ENCODE measurements at places on chromosomes 6 and 20.

DNA sequence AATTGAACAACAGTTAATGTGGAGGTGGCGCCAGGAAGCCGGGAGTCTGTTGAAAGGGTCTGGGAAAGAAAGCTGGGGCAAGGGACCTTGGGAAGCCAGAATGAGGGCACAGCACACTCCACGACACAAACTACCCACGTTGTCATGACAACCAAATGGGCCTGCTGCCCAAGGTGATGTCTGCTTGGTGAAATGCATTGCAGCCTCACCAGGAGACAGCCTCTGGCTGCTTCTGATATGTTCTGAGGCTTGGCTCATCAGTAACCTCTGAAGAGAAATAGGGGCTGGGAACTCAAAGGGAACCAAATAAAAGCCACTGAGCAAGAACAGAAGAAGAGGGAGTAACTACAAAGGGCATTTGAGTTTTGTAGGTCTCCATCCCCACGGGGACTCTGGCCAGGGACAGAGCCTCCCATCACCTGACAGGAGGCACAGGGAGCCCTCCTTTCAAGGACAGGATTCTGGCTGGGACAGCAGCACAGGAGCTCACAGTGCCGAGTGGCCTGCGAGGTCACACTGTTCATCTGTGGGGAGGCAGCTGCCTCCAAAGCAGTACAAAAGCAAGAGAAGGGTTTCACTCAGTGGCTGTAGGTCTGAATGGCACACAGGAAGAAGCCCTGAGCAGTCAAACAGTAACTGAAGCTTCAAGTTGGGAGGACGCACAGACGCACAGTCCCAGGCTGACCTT lies 44.6 kb upstream of the KCNK16 start:
- no peak for DNase-seq

- no peak for DNase-seq
These were observed 990 bp upstream of the TRAF3IP2 start for GRCh38 chr6:111606620-111607115.

DNA sequence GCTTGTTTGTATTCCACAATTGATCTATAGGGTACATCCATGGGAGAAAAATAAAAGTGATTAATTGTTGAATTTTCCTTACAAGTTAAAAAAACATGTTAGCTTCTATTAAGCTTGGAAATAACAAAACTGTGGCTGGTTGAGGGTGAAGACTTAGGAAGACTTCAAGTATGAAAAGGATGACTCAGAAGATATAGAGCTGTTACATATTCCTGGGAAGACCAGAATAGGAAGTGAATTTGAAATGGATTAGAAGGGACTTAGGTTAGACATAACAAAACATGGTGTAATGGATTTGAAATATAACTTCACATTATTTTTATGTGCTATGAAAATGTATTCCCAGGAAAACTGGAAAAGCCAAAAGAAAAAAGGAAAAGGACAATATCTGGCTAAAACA lies 732.2 kb downstream of the HDGFL1 start:
- DNase-seq = no peak

- no peak for DNase-seq
These were observed 106.5 kb downstream of the ARID1B start for GRCh38 chr6:156883497-156884252.

Data from CD8-positive, alpha-beta T cell (primary cell).